ENCODE measurements at places on chromosomes 7 and 10.

- DNase-seq: no peak
Measured at GRCh38 chr10:128070161-128070560, 56.1 kb downstream of the MKI67 start.

- no peak for DNase-seq
Measured at GRCh38 chr10:18352175-18352574, 212.0 kb downstream of the CACNB2 start.

GRCh38 chr7:71668572-71668971 is 536.6 kb downstream of the GALNT17 start:
- no peak for DNase-seq

DNA sequence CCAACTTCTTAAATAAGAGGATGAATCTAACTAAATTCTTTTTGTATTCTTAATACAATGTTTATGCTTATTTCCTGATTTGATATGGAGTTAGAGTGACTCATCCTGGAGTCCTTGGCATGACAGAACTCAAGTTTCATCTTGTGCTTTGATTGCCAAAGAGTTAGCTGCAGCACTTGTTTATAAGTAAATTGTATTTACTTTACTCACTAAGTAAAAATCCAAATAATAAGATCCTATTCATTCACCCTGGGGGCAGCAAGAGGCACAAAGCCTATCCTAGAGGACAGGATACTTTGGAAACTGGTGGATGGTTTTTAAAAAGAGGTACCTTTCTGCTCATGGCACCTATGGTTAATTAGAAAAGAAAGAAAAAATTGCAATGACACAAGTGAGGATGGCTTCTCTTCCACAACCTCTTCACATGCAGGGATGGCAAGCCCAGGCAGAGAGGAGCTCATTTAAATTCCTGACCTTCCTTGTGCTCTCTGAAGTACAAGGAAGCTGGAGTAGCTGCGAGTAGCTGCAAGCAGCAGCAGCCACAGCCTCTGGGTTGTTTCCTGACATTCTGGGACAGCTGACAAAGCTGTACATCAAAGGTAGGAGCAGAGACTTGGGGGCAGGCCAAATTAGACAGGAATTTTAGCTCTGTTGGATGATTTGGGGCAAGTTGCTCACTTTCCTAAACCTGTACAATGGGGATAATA is 28.5 kb upstream of the CROT start:
- no peak for DNase-seq

DNA sequence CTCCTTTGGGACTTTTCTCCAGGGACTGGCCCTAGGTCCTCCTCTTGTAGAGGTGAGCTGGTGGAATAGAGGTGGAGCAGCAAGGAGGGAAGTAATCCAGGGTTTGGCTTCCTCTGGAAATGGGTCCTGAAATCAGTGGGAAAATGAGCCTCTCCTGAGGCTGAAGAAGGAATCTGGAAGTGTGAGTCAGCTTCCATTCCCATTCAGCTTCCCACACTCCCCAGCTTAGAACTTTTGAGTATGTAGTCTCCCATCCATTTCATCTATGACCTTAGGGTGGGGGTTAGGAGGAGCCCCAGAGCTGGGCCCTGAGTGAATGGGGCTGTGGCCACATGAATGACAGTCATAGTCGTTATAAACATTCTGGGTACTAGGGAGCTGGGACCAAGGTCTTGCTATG is 17.7 kb downstream of the LDB1 start:
- DNase-seq: no peak
